Tongue (tissue), 3 donors: ENCODE measurements at places on chromosomes 6 and 20. TPM values are rescaled to one million over a fixed set of nuclear protein-coding genes. Genes with fewer than 3 reads are reported as not detected.

FABP7 gene
- total RNA-seq, result 4.8 TPM

MYT1 gene
- total RNA-seq, result 0.31 TPM

- DNase-seq, result no peak
Measured at GRCh38 chr20:10478205-10478604, 43.1 kb downstream of the SLX4IP start.

DNA sequence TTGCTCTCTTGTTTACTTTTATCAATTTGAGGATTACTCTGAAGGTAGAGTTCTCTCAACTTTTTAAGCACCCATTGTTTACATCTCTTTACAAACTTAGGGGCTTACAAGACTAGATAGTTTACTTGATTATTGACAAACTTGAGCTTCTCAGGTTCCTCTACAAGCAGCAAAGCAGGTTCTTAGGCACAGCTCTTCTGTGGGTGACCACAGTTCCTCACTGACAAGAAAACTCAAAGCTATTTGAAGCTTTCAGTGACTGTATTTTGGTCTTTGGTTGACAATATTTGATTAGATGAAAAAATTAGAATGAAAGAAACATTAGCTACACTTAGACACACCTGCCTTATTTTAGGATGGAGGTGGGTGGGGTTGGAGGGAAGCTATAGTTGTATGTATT is 327.3 kb upstream of the RUNX2 start:
- DNase-seq, result no peak

GRCh38 chr20:2849529-2849928 is 9.0 kb downstream of the VPS16 start:
- no peak for DNase-seq
